ENCODE measurements at places on chromosomes 5 and 9. TPM values are rescaled to one million over a fixed set of nuclear protein-coding genes. Genes with fewer than 3 reads are reported as not detected.

GRCh38 chr5:137594717-137595116 lies 95.6 kb upstream of the SPOCK1 start:
- no peak for ATAC-seq

GRCh38 chr9:96555567-96556386 lies 63.9 kb downstream of the CDC14B start:
- no peak for ATAC-seq

DNA sequence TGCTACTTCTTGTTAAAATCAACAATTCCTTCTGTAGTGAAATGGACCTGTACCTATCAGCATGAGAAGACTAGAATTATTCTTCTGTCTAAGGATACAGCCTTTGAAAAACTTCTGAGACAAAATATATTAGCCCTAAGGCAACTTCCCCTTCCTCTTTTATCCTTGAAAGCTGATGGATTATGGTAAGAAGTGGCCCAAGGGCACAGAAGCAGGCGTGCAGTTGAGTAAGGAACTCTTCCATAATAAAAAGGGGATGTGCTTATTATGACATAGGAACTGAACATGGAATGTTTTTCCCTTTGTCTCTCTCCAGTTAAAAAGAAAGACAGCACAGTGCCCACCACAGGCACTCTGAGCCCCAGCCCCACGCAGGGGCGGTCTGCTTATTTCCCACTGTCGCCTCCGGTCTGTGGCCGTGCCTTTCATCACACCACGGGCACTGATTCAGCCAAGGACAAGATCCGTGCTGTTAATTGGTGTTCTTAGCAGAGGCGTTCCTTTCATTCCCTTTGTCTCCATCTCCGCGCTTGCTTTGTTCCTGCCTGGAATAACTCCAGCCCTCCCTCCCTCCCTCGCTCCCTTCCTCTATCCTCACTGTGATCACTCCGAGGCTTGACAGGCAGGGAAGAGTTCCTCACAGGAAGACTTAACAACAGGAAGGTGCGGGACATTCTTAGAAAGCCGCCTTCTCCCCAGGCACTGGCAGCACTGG lies 135.9 kb upstream of the OTULINL start:
- no peak for ATAC-seq

DNA sequence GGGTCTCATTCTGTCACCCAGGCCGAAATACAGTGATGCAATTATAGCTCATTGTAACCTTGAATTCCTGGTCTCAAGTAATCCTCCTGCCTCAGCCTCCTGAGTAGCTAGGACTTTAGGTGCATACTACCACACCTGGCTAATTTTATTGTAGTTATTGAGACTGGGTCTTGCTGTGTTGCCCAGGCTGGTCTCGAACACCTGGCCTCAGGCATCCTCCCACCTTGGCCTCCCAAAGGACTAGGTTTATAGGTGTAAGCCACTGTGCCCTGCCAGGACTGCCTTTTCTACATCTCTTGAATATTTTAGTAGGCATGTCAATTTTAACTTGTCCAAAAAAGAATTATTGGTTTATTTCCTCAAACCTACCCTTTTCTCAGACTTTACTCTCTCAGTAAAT lies 16.9 kb downstream of the DENND4C start:
- no peak for ATAC-seq

The SLC36A2 gene
- not detected for total RNA-seq

DNA sequence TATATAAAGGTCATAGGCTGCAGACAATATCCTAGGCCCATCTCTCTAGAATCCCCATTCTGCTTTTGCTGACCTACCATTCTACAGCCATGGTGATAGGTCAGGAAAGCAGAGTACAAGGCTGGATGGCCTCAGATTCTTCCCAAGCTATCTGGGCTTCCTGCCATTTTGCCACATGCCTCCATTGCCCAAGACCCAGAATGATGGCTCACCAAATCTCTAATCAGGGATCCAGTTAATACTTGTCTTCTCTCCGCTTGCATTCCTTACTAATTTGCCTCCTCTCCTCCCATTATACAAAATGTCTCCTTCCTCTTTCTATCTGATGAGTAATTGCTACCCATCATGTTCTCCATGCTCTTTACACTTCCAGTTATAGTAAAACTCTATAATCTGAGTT lies 22.7 kb upstream of the NDUFS4 start:
- ATAC-seq = no peak

DNA sequence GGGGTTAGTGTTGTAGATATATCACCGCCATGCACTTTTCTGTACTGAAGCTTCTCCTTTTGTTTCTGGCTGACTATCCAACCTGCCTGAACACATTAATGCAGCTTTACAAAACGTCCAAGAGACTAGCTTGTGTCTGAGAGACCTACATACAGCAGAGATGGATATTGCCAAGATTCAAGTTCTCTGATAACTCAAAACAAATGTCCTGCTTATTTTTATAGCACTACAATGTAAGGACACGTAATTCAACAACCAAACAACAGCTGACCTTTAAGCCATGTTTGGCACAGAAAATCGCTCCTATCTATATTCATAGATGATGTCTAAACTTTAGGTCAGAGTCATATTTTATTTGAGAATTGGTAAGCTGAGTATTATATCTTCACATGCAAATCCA lies 76.2 kb upstream of the NTRK2 start:
- no peak for ATAC-seq

The PLAC8L1 gene
- total RNA-seq = not detected

All from motor neuron (in vitro differentiated cells).